ENCODE measurements at places on chromosomes 5 and 9.

DNA sequence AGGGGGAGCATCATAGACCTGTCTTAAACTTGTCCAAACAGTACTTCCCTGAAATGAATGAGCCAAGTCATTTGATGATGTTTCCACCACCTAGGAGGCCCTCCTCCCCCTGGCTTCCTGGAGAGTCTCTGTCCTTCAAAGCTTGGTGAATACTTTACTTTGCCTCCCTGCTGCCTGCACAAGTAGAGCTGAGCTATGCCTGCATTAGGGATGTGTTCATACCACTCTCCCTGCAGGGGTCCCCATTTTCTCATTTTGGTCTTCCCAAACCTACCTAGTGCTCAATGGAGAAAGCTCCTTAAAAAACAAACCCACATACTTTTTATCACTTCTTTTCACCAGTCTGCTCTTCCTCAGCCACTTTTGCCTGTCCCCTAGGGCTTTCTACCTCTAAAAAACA lies 7.7 kb downstream of the CCNI2 start:
- DNase-seq = no peak

- DNase-seq = no peak
Observed at GRCh38 chr5:177333420-177334154, 17.9 kb downstream of the LMAN2 start.

DNA sequence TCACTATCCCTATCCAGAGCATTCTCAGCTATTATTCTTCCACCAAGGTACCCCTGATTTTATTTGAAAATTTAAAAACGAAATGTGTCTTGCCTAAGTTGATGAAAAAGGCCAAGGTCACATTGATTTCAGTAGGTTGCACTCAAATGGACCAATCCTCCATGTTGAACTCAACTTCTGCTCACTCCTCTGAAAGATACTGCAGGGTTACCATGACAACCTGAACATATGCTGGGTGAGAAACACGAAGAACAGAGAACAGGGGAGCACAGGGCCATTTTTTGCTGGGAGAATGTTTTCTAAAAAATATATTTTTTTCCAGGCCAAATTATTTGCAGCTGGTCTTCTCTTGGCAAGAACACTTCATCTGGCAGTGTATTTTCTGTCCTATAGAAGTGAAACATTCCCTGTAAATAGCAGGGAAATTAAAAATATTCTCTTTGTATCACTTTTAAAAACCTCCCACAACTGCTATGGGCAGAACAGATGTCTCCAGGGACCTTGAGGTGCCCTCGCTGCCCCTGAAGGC lies 215.9 kb downstream of the NXNL2 start:
- no peak for DNase-seq

DNA sequence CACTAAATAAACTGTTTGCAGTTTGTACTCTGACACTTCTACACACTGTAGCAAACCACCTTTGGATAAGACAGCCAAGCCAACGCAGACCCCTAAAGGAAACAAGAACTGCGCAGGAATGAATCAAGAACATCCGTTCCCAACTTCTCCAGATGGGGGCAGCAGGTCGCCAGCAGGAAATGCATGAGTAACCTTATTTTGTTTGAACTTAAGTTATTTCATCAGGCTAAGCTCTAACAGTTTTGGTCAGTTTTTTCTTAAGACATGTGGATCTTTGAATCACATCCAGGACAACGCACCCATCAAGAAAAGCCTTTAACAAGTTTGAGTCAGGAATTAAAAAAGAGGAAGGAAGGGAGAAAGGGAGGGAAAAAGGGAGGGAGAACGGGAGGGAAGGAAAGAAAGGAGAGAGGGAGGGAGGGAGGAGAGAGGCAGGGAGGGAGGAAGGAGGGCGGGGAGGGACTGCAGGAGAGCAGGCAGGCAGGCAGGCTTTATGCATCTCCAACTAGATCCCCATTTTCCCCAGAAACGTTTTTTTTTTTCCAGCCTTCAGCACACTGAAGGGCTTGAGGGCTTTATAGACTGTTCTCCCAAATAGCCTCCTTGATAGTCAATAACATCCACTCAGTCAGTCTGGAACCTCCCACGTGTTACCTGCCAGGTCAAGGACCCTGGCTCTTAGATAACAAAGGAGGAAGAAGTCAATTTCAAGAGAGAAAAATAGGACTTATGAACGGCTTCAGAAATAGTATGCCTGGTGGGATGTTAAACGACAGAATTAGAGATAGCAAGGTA lies 22.2 kb downstream of the BHMT start:
- DNase-seq = peak; percentile 25

DNA sequence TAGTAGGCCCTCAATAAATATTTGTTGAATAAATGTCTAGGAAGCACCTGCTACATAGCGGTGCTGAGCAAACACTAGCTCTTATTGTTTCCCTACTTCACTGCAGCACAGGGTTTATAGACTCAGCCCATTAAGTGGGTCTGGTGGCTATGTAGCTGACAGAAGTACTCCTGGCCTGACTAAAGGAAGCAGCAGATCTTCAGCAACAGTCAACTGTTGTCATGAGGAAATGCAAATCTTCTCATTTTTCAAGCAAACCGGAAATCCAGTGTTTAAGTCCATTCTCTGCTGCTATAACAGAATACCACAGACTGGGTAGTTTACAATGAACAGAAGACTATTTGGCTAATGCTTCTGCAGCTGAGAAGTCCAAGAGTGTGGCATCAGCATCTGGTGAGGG lies 2.8 kb upstream of the TEX10 start:
- DNase-seq = no peak

DNA sequence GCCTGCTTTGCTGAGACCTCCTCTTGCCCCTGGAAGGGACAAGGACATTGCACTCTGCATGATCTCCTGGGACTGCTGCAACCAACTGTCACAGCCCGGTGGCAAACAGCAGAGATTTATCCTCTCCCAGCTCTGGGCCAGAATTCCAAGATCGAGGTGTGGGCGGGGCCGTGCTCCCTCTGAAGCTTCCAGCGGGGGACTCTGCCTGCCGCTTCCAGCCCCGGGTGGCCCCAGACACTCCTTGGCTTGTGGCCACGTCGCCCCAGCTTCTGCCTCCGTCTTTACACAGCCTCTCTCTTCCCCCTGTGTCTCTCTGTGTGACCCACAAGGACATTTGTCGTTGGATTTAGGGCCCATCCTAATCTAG lies 67.1 kb downstream of the COL5A1 start:
- no peak for DNase-seq

DNA sequence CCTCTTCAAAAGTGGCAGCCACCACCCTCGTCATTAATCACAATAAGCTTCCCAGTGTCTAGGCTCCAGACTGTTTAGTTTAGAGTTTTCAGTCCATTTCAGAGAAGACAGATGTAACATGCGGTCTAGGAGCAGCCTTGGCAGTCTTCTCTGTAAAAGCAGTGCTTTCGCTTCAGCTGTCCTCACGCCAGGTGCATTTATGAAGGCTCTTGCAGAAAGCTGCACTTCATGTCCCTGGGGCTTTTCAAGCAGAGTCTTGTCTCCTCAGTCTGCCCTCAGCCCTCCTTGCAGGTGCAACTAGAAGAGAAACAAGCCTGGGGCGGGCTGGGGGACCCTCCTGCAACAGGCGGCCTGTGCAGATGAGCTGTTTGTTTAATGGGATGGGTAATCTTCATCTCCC lies 281.9 kb downstream of the DRD1 start:
- no peak for DNase-seq

All from keratinocyte (primary cell).